Stimulated activated CD4-positive, alpha-beta T cell treated with anti-CD3 and anti-CD28 coated beads, Interleukin-15, amount 100 ng/mL, for 24 hours (primary cell): ENCODE measurements at places on chromosomes 1 and 21.

GRCh38 chr1:55124470-55124869 is 85.1 kb downstream of the PCSK9 start:
- DNase-seq: no peak

DNA sequence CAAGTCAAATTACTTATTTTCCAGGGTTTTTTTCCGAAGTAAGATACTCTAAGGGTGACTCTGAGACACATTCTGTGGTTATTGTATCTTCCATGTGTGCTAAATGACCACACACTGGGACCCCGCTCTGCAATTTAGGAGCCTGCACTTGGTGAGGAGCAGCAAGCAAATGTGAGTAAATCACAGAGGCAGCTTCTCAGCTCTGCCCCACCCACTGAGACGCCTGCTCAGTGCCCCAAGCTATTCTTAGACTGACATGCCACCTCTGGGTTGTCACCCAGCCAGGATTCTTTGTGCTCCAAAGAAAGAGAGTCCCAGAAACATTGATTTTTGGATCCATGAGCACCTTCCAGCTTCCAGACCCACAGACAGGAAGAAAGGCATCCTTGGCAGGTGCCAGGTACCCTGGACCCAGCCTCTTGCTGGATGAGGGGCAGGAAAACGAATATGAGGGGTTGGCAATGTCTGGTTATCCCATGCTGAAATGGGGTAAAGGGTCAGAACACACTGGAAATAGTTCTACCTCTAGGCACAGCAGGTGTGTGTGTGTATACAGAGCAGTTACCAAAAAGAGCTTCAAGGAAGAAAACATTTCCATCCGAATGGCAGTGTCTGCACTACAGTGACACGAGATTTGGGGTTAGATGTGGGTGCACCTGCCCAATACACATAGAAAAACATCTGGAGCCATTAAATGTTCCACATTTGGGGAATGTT is 41.2 kb downstream of the TNR start:
- DNase-seq: no peak

DNA sequence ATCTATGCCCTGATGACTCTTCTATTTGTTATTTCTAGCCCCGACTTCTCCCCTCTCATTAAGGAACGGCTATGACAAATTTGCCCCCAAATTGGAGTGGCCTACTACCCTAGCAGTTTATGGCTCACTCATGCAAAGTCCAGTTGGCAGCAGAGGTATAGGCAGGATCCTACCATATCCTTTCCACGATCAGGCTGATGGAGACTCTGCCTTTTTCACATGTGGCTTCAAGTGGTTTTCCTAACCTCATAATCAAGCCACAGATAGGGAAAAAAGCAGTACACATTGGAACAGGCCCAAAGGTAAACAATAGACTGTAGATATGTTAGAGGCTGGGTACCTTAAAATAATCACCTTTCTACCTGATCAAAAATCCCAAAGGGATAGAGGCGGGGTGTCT is 292.5 kb downstream of the NCAM2 start:
- DNase-seq: no peak

GRCh38 chr1:83583351-83584014 is 415.4 kb downstream of the TTLL7 start:
- peak; percentile 25 for DNase-seq

- DNase-seq: no peak
Observed at GRCh38 chr1:114559356-114559755, 22.1 kb downstream of the BCAS2 start.

GRCh38 chr1:216604771-216605170 is 118.5 kb downstream of the ESRRG start:
- no peak for DNase-seq

DNA sequence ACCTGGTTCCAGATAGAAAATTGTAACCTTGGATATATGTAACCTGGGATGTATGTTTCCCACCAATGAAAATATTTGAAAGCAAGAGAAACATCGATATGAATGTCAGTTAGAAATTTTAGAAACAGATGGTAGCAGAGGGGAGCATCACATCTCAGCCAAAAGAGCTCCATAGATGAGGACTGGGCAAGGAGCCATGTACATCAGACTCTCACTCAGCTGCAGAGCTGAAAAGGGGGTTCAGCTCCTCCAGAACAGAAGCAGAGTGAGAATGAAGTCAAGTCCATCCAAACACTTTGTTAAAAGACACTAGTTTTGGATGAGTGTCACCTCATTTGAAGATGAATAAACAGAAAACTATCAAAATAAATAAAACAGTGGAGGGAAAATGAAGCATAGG is 202.4 kb downstream of the HMCN1 start:
- DNase-seq: no peak

GRCh38 chr21:46229133-46229922 is 754 bp upstream of the LSS start:
- DNase-seq: no peak

- no peak for DNase-seq
Observed at GRCh38 chr1:167710836-167711235, 10.9 kb upstream of the MPZL1 start.

- DNase-seq: no peak
Observed at GRCh38 chr1:34863501-34863900, 4.0 kb upstream of the SMIM12 start.

GRCh38 chr1:78210175-78210574 is 164.4 kb downstream of the GIPC2 start:
- no peak for DNase-seq
